ENCODE measurements at places on chromosomes 5 and 9. TPM values are rescaled to one million over a fixed set of nuclear protein-coding genes. Genes with fewer than 3 reads are reported as not detected.

PCDHGA7 gene
- not detected for total RNA-seq

- DNase-seq = no peak
These were observed 1.4 kb downstream of the CHSY3 start for GRCh38 chr5:129905473-129906176.

DYNC2I2 gene
- 173 TPM for total RNA-seq

BHMT2 gene
- total RNA-seq = not detected

GRCh38 chr5:132830436-132831094, at the start of gene SHROOM1:
Gene SHROOM1 (minus strand): TSS chr5:132830647. CDS start chr5:132826140, 4,507 bp downstream.
- DNase-seq = peak; percentile 64

DNA sequence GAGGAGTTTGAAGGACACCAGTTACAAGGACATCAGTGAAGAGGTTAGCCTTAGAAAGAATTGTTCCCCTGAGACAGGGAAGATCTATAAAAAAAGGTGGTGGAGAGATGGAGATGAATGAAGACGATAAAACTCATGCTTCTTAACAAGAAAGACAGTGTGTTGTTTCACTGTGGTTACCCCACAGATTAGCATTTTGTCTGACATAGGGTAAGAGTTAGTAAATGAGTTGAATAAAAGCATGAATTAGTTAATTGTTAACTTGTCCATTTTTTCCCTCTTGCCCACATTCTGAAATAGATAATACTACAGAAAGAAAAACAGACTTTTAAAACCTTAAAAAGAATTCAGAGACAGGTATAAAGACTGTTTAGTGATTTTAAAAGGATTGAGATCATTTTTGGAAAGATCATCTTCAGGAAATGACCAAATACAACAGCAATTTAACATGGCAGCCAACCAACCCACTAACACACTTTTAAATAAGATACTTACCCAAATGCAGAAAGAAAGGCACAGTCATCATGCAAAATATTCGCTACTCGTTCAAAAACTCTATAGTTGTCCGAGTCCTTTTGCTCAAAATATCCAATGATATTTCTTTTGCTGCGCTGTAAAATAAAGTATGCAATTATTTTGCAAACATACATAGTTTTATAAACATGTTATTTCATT, 78.5 kb downstream of the ERP44 start:
- DNase-seq = no peak

F2RL1 gene
- total RNA-seq = 162 TPM

DNA sequence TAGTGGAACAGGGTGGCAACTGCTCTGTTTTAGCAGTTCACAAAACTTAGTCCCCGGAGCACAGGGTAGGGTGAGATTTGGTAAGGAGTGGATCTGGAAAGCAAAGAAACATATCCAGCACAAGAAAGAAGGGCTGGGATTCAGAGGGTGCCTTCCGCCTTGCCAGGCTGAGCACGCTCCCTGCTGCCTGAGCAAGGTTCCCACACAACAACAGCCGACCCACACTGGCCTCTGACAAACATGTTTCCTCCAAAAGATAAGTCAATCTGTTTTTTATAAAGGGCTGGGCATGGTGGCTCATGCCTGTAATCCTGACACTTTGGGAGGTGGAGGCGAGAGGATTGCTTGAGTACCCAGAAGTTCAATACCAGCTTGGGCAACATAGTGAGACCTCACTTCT, 45.8 kb downstream of the RAB3C start:
- DNase-seq = no peak

All from G401 (cell line).